ENCODE measurements at places on chromosomes 7 and 10. TPM values are rescaled to one million over a fixed set of nuclear protein-coding genes. Genes with fewer than 3 reads are reported as not detected.

The GIMAP1 gene
- 2.4 TPM for polyA plus RNA-seq

DNA sequence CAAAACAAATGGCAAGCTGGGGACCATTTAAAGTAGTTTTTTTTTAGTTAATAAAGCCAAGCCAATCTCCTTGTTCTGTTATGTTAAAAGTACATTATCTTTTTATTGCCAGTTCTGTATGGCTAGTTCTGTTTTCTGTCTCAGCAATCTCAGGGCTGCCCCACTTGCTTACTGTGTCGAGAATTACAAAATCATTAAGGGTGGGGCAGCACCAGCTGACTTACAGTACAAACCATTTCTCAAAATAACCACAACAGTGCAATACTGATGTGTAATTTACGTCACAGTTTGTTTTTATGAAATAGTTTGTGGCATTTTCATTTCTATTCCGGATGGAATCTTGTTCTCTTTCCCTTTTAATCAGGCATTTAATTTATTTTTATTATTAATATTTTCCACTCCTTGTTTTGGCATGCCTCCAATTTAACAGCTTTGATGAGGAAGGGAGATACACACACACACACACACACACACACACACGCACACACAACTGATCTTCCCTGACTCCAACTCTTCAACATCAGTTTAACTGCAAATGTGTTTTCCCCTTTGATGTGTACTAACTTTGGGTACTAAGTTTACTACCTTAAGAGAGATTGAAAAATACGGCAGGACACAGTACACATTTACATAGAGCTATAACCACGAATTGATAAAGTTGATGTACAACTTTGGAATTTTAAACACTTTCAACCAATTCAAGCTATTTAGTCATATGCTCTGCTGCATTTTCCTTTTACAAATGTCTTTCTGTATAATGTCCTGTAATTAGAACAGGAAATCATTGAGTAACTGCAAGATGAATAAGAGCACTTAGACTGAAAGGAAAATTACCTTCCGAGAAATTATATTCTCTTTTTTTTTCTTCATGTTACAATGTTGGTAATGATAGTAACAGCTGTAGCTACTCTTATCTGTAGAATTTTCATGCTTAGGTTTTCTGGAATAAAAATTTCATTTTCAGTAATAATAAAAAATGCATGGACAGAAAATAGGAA lies 91.5 kb downstream of the ARID5B start:
- DNase-seq = no peak

DNA sequence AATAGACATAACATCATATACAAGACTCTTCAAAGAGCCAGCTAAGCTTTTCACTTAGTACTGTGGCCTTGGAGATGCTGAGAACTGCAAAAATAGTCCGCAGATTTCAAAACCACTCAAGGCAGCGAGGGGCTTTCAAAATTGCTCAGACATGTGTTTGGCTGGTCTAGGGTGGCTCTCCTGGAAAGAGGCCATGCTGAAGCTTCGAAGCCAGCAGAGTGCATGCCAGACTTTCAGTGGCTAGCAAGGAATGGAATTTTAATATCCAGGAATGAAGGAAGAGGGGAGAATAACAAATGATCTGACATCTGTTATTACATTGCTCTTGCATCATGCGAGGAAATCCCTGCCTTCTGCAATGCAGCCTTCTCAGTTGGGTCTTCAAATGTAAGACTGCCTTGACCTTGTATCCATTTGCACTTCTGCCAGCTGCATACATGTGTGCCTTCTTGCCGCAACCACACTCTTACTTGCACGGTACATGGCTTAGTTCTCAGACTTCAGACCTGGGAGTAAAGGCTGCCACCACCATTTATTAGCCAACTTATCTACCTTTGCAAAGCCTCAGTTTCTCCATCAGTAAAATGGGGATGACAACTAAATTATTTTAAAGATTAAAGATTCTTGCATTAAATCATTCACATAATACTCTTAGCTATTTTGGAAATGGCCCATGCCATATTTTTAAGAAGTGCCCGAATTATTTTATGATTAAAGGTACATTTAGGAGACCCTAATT lies 55.9 kb downstream of the ITIH5 start:
- DNase-seq = peak; percentile 52

The TBX20 gene
- not detected for polyA plus RNA-seq

The OR2A1 gene
- polyA plus RNA-seq = 0.63 TPM

The ST8SIA6 gene
- 1.3 TPM for polyA plus RNA-seq

DNA sequence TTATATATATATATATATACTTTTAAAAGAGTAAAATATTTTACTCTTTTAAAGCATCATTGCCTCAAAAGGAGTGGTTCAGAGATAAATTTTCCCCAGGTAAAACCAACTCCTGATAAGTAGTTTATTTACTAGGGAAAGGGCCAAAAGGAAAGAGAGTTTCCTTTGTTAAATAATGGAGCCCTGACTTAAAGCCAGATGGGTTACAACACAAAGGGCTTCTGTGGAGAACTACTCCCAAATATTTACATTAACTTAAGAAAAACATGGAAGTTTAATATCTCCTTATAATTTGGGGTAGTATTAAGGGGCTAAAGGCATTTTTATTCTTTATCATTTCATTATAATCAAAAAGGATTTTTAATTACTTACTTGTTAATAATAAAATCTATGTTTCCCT lies 8.5 kb upstream of the CAV1 start:
- no peak for DNase-seq

The COBL gene
- polyA plus RNA-seq = 117 TPM

- DNase-seq = no peak
These were observed 74.1 kb upstream of the UNC5B start for GRCh38 chr10:71138166-71138830.

DNA sequence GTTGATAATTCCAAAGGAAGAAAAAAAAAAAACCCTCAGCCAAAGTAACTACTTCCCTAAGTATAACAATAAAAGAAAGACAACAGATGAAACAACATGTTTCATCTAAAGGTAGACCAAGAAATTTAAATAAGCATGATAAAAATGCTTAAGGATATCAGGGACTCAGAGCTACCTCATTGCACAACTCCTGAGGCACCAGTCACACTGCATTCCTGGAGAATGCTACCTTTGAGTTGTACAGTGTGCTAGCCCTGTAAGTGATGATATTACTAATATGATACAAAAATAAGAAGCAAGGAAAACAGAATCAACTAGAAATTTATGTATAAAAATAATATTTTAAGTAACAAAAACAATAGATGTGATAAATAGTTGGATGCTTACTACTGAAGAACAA lies 29.5 kb upstream of the C7orf33 start:
- no peak for DNase-seq

The NKX2-3 gene
- polyA plus RNA-seq = 1.2 TPM

- DNase-seq = no peak
These were observed 135.3 kb upstream of the VIPR2 start for GRCh38 chr7:159280008-159280407.

- DNase-seq = no peak
These were observed 113.4 kb downstream of the SEM1 start for GRCh38 chr7:96596120-96596826.

The CDHR3 gene
- polyA plus RNA-seq = 22.2 TPM

The C7orf57 gene
- polyA plus RNA-seq = 0.06 TPM

DNA sequence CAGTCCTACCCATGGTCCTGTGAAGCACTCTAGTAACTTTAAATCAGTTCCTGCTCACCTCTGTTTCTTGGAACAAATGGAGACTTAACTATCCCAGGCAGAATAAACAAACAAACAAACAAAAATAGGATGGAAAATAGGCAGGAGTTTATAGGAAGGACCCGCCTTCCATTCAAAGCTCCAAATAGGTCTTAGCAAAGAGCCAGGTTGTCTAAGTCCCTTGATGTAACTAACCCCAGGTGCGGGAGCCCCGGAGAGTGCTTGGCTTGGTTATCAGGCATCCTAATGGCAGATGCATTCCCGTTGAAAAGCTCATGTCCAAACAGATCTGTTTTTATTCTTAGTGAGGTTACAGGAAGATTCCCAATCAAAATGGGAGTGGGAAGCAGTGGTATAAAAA lies 2.2 kb downstream of the IFIT2 start:
- no peak for DNase-seq

The CADPS2 gene
- 3.9 TPM for polyA plus RNA-seq

The SAMD9 gene
- polyA plus RNA-seq = 2.6 TPM

DNA sequence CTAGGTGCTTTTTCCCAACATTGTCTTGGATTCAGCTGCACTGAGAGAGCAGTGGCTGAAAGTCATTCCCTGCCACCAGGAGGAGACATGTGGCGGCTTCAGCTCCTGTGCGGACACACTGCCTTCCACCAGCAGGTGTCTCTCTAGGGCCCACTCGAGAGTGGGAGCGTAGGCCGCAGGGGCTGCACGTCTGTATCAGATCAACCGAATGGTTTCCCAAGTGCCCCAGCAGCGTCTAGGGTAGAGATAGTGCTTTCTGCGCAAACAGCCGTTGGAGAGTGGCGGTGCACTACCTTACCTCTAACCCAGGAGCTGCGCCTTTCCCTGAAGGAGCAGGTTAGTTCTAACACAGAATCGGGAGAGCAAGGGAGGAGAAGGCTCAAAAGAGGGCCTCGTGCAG lies 31.7 kb downstream of the PAPOLB start:
- no peak for DNase-seq

The UNCX gene
- polyA plus RNA-seq = not detected

DNA sequence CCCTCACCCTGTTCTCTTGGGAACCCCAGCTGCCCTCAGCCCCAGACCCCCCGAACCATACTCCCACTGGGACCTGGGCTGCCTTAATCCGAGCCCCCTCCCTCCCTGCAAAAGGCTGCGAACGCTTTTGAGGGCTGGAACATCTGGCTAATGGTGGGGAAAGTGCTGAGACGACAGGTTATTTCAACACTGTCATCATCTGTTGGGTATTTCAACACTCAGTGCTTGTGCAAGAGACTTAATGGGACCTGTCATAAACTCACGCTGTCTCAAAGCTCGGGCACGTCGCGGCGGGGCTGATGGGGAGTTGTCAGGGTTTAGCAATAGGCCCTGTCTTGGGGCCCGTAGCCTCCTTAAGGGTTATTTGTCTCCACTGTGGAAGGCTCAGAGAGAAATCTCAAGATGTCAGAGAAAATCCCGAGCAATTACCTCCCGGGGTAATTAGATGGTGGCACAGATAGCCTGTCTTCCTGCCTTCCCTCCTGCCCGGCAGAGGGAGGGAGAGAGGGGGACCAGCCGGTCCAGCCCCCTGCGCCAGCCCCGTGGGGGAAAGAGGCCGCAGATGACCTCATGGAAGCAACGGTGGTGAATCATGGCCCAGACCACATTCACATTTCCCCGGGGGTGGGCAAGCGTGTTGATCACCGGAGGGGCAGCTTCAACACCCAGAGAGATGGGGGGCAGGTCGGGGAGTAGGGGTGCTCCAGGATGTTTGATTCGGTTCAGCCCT lies 88.7 kb upstream of the MYL10 start:
- peak; percentile 29 for DNase-seq

DNA sequence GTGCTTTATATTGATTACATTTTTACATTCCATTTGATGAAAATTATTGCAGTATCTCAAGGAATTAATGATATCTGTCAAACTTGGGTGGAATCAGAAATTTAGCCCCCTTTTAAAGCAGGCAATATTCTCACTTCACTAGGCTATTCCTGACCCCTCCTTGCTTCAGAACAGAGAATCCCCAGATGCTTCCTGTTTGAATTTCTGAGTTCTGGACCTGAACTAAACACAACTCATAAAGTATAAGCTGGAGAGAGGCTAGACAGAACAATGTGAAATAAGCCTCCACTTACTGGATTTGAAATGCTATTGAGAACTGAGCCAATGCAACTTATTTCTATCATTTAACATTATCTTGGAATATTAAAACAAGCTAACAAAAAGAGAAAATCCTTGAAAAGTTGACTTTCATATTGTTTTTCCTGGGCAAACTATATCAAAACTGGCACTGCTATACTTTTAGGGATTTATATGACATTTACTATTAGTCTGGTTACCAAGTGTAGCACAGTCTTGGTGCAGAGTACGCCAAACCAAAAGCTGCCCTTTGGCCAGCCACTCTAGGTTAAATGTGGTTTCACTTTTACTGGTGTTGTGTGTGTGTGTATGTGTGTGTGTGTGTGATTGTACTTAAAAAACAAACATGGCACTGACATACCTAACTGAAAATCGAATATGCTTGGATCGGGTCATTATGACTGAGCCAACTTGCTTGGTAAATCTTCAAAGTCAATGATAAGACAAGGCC lies 19.0 kb upstream of the AGMO start:
- DNase-seq = no peak

The PTN gene
- 44.9 TPM for polyA plus RNA-seq

DNA sequence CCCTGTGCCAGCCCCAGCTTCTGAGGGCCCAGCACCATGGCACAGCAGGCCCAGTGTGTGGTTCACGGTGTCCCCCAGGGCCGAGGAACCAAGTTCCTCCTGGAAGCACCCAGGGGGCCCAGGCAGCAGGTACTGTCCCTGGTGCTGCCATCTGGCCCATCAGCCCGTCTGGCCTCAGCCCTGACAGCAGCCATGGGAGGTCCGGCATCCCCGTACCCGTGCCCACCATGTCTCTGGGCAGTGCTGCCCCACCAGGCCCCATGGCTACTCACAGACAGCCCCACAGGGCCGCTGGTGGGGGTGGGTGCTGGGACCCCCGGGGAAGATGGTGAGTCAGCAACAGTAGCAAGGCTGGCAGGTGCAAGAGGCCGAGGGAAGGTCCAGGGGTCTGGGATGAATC lies 32.8 kb downstream of the STK32C start:
- no peak for DNase-seq

The TFR2 gene
- polyA plus RNA-seq = 0.90 TPM

The SH2D4B gene
- polyA plus RNA-seq = not detected

- DNase-seq = no peak
These were observed 16.5 kb downstream of the MGMT start for GRCh38 chr10:129483430-129484010.

- no peak for DNase-seq
These were observed 16.0 kb downstream of the GIMAP8 start for GRCh38 chr7:150466477-150466876.

DNA sequence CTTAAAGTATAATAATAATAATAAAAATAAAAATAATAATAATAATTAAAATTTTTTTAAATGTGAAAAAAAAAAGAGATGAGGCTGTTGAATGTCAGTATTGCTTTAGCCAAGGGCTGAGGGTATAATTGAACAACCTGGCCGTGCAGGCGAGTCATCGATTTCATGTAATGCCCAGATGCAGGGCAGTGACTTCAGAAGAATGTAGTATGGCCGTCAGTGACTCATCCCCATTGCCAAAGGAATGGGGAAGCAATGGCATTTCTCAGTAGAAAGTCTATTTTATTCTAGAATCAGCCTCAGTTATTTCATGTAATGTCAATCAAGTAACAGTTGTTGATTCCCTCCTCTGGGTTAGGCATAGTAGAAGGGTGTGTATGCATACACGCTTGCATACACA lies 516.4 kb downstream of the GLRX3 start:
- DNase-seq = no peak
